ENCODE measurements at places on chromosomes 6 and 20. TPM values are rescaled to one million over a fixed set of nuclear protein-coding genes. Genes with fewer than 3 reads are reported as not detected.

RPS6KA2 gene
- 0.20 TPM for total RNA-seq

NKX2-4 gene
- total RNA-seq, result not detected

FOXA2 gene
- 13.0 TPM for total RNA-seq

PACSIN1 gene
- not detected for total RNA-seq

ZNF512B gene
- 14.1 TPM for total RNA-seq

NMBR gene
- total RNA-seq, result not detected

SLC22A2 gene
- not detected for total RNA-seq

JPH2 gene
- total RNA-seq, result 3.1 TPM

TINAG gene
- total RNA-seq, result not detected

TIAM2 gene
- 3.7 TPM for total RNA-seq

TSBP1 gene
- total RNA-seq, result not detected

MAP3K7 gene
- total RNA-seq, result 11.6 TPM

HTR1B gene
- 0.18 TPM for total RNA-seq

APOM gene
- 3.5 TPM for total RNA-seq

ABHD16B gene
- not detected for total RNA-seq

CLPSL2 gene
- total RNA-seq, result 0.78 TPM

PARD6B gene
- 2.2 TPM for total RNA-seq

HLA-DPA1 gene
- not detected for total RNA-seq

TMEM74B gene
- total RNA-seq, result 3.4 TPM

CTAGE9 gene
- not detected for total RNA-seq

CST9 gene
- total RNA-seq, result not detected

TUBB2B gene
- 14.6 TPM for total RNA-seq

ADGRB3 gene
- total RNA-seq, result not detected

TAAR2 gene
- total RNA-seq, result not detected

CALHM5 gene
- 0.05 TPM for total RNA-seq

PTCRA gene
- total RNA-seq, result not detected

TAAR5 gene
- not detected for total RNA-seq

ZBTB46 gene
- 0.88 TPM for total RNA-seq

PHACTR3 gene
- not detected for total RNA-seq

HLA-DRA gene
- total RNA-seq, result not detected

SLC2A10 gene
- total RNA-seq, result not detected

SLC25A27 gene
- total RNA-seq, result 0.98 TPM

CDSN gene
- not detected for total RNA-seq
